Mesangial cell (primary cell): ENCODE measurements at places on chromosomes 4 and X. TPM values are rescaled to one million over a fixed set of nuclear protein-coding genes. Genes with fewer than 3 reads are reported as not detected.

Gene YTHDC1
- total RNA-seq: 15.8 and 23.8 TPM in 2 replicates

Gene MAGEB1
- total RNA-seq: not detected in 2 replicates

Gene VCX3B
- total RNA-seq: not detected in 2 replicates

Gene CT45A6
- not detected in 2 replicates for total RNA-seq

Gene PDCL2
- total RNA-seq: not detected in 2 replicates

Gene FREM3
- not detected in 2 replicates for total RNA-seq

Gene HSFX4
- total RNA-seq: not detected in 2 replicates

Gene SSX4B
- total RNA-seq: not detected in 2 replicates

Gene FRAS1
- total RNA-seq: 4.4 and 32.2 TPM in 2 replicates

Gene USP17L18
- total RNA-seq: not detected in 2 replicates

Gene DDX53
- not detected in 2 replicates for total RNA-seq

Gene ARMCX2
- 33.7 and 41.4 TPM in 2 replicates for total RNA-seq

Gene PAGE2
- total RNA-seq: not detected in 2 replicates

Gene CFI
- total RNA-seq: 3.9 and 69.6 TPM in 2 replicates

Gene TBX22
- not detected in 2 replicates for total RNA-seq

Gene TNMD
- total RNA-seq: not detected in 2 replicates

Gene CCKAR
- 0.33 TPM in 1 of 2 replicates, not detected in the other for total RNA-seq

Gene SLC10A4
- 0.25 TPM in 1 of 2 replicates, not detected in the other for total RNA-seq

Gene SH3RF1
- total RNA-seq: 20.0 and 22.3 TPM in 2 replicates

Gene FGF2
- total RNA-seq: 10.9 and 11.2 TPM in 2 replicates

Gene F9
- total RNA-seq: not detected in 2 replicates

Gene ARMCX4
- total RNA-seq: 2.0 and 2.7 TPM in 2 replicates

Gene USP26
- total RNA-seq: not detected in 2 replicates

Gene TCEAL2
- 0.25 TPM in 1 of 2 replicates, not detected in the other for total RNA-seq

Gene OSTC
- 111 and 142 TPM in 2 replicates for total RNA-seq

Gene MAB21L2
- 3.7 and 5.3 TPM in 2 replicates for total RNA-seq

Gene PROM1
- total RNA-seq: 13.9 and 14.6 TPM in 2 replicates

Gene AMOT
- 8.1 and 18.4 TPM in 2 replicates for total RNA-seq

Gene IGBP1
- total RNA-seq: 29.0 and 61.9 TPM in 2 replicates

Gene XPNPEP2
- not detected in 2 replicates for total RNA-seq

Gene ESX1
- total RNA-seq: 0.33 TPM in 1 of 2 replicates, not detected in the other

Gene CXCL6
- total RNA-seq: 6.2 and 6.7 TPM in 2 replicates

Gene ZAR1
- 0.13 TPM in 1 of 2 replicates, not detected in the other for total RNA-seq
